ENCODE measurements at places on chromosomes 1 and 21.
A peak's percentile ranks its signal among the peaks of the same experiment; 100 is the strongest.

- DNase-seq = no peak
Measured at GRCh38 chr1:77706321-77706720, 23.9 kb upstream of the ZZZ3 start.

- no peak for DNase-seq
Measured at GRCh38 chr1:37267111-37267835, 207.1 kb upstream of the ZC3H12A start.

DNA sequence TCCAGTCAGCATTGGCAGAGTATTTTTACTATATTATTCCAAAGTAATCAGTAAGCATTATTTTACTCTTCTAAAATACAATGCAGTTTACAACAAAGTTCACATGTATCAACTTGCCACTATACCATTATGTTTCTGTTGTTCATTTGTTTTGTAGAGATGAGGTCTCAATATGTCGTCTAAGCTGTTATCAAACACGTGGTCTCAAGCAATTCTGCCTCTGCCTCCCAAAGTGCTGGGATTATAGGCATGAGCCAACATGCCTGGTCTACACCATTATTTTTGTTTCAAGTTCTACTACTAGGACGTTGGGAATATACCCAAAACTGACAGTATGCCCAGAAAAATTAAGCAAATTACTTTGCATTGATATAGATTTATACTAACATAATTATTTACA lies 19.8 kb downstream of the FAF1 start:
- DNase-seq = no peak

GRCh38 chr1:4062992-4063391 lies 162.9 kb upstream of the C1orf174 start:
- no peak for DNase-seq

DNA sequence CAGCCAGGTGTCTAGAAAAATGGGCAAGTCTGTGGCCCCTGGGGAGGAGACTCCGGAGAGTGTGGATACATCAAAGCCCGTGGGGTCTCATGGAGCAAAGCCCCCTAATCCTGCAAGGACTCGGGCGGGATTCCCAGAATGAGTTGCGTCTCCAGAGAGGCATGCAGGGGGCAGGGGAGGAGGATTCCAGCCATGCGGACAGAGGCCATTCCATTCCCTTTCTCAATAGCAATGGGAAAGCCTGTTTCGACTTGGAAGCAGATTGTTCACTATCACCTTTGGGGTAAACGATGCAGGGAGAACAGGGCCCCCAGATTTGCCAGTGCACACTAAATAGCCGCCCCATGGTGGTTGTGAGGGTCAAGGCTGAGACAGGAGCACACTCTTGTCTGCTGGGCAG lies 15.4 kb upstream of the PRDM15 start:
- DNase-seq = no peak

DNA sequence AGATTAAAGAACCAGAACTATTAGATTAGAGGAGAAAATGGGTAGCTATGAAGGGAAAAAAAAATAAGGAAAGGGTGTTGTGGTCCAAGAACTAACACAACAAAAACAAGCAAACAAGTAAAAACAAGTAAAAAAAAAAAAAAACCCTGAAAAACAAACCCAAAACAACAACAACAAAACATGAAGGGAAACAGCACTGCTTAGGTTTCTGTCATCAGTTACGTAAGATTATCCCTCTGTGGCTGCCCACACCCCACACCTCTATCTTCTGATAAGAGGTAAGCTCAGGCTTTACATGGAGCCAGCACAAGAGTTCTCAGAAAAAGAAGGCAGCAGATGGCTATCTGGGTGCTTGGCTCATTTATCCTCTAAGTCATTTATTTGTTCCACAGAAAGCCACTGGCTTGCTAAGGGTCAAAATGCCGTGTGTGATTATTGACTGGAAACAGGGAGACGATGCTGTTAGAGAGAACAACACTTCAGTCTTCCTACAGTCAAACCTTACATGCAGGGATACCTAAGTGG lies 57.5 kb downstream of the KIAA0319L start:
- no peak for DNase-seq

- no peak for DNase-seq
Measured at GRCh38 chr1:63049135-63049534, 265.2 kb downstream of the ATG4C start.

DNA sequence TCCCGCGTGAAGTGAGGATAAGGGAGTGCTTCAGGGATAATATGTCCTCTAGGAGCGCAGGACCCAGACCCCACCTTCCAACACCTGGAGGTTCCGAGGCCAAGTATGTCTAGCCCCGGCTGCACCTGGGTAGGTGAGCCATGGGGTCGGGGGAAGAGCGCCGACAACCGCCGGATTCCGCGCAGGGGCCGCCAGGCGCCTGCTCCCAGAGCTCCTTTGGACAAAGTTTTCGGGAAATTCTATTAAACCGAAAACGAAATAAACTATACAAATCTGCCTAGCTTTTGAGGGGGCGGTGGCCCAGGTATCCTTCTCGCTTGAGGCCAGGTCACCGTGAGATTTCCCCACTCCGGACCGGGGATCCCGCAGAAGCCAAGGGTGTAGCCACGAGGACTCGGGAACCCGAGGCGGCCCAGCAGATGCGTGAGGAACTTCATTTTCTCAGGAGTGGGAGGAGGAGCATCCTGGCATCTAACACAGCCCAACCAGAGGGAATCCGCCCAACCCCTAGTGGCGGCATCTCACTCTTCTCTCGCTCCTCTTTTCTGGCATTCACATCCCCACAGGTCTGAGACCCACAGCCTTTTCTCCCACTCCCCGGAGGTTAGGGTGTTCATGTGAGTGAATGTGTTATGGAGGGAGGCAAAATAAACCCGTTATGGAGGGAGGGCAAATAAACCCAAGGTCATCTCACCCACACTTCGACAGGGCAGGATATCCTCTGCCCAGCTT lies 2.3 kb upstream of the DMRTA2 start:
- DNase-seq = no peak

GRCh38 chr1:183907070-183907469 lies 102.2 kb downstream of the RGL1 start:
- no peak for DNase-seq

DNA sequence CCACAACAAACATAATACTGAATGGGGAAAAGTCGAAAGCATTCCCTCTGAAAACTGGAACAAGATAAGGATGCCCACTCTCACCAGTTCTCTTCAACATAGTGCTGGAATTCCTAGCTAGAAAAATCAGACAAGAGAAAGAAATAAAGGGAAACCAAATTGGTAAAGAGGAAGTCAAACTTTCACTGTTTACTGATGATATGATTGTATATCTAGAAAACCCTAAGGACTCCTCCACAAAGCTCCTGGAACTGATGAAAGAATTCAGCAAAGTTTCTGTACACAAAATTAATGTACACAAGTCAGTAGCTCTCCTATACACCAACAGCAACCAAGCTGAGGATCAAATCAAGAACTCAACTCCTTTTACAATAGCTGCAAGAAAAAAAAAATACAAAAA lies 6.9 kb upstream of the F13B start:
- DNase-seq = no peak

GRCh38 chr1:166974647-166975345 lies 544 bp downstream of the ILDR2 start:
- DNase-seq = peak; percentile 21

Measured in activated T-helper 1 cell treated with anti-CD3 and anti-CD28 coated beads, Interleukin-2, amount 50 U/mL, for 16 hours (primary cell).